Vein endothelial cell (primary cell): ENCODE measurements at places on chromosomes 7 and 10. TPM values are rescaled to one million over a fixed set of nuclear protein-coding genes. Genes with fewer than 3 reads are reported as not detected.

TSPAN33 gene
- 0.10 TPM in 1 of 2 replicates, not detected in the other for total RNA-seq

C10orf120 gene
- not detected in 2 replicates for total RNA-seq

ACTL6B gene
- not detected in 2 replicates for total RNA-seq

OR2A42 gene
- total RNA-seq = not detected in 2 replicates

ASAH2 gene
- total RNA-seq = 0.86 and 0.98 TPM in 2 replicates

CFAP58 gene
- 0.33 and 0.76 TPM in 2 replicates for total RNA-seq

IFIT1B gene
- total RNA-seq = not detected in 2 replicates

PIP gene
- total RNA-seq = not detected in 2 replicates

PRKG1 gene
- 1.2 and 2.0 TPM in 2 replicates for total RNA-seq

CPN1 gene
- total RNA-seq = not detected in 2 replicates
